ENCODE measurements at places on chromosomes 12 and 14.

GRCh38 chr14:105862581-105863239 lies 336.3 kb downstream of the TMEM121 start:
- DNase-seq, result no peak

DNA sequence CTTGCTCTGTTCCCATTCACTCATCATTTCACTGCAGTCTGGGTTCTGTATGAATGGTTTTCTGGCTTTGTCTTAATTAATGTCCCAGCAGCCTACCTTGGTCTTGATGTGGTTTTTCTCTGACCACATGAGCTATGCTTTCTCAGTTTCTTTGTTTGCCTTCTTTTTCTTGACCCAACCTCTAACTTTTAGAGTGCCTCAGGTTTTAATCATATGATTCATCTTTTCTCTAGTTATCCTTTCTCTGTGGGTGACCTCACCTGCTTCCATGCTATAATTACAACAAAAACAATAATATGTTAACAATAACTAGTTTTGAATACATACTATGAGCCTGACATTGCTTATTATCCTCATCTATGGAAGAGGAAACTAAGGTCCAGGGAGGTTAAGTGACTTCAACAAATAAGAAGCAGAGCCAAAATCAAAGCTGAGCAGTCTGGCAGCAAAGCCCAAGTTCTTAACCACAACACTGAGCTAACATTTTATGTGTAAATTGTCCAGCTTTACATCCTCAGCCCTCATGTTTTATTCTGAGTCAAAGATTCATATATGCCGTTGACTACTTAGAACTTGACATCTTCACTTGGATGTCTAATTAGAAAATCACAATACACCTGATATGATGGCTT lies 4.7 kb upstream of the EPYC start:
- DNase-seq, result no peak

DNA sequence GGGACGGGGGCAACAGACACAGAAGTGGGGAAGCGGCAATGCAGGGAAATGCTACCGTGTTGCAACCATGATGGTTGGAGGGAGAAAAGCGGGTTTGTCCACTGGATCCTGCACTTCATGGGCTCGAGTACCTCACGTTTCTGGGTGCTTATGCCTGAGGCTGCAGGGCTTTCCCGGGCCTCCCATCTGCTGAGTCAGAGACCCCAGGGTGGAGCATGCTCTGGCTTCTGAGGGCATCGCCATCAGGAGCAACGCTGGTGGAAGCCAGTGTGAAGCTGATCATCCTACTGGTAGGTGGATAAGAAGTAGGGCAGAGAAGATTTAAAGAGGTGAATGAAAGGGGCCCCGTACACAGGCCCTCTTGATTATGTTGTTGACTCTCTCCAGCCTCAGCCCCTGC lies 5.0 kb upstream of the ADGRD1 start:
- DNase-seq, result no peak

GRCh38 chr14:77067632-77068516 lies 30.2 kb upstream of the CIPC start:
- DNase-seq, result peak; percentile 68

GRCh38 chr14:24463017-24463883 lies 20.7 kb upstream of the SDR39U1 start:
- DNase-seq, result no peak

- no peak for DNase-seq
Measured at GRCh38 chr12:4284306-4284705, 10.7 kb downstream of the CCND2 start.

DNA sequence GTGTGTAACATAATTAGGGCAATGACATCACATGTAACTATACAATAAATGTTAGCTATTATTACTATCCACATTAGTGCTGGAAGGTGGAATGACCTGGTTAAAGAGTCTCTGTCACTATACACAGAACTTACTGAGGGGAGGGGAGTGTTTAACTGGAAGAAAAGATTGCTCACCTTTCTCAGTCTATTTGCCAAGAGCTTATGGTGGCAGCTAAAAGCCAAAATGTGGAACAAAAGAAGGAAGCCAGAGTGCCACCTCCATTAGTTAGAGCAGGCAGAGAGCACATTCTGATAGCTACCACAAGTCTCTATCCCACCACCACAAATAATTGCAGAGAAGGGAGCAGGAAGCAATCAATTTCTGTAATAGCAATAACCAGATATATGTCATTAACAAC lies 124.4 kb downstream of the MED13L start:
- DNase-seq, result no peak

DNA sequence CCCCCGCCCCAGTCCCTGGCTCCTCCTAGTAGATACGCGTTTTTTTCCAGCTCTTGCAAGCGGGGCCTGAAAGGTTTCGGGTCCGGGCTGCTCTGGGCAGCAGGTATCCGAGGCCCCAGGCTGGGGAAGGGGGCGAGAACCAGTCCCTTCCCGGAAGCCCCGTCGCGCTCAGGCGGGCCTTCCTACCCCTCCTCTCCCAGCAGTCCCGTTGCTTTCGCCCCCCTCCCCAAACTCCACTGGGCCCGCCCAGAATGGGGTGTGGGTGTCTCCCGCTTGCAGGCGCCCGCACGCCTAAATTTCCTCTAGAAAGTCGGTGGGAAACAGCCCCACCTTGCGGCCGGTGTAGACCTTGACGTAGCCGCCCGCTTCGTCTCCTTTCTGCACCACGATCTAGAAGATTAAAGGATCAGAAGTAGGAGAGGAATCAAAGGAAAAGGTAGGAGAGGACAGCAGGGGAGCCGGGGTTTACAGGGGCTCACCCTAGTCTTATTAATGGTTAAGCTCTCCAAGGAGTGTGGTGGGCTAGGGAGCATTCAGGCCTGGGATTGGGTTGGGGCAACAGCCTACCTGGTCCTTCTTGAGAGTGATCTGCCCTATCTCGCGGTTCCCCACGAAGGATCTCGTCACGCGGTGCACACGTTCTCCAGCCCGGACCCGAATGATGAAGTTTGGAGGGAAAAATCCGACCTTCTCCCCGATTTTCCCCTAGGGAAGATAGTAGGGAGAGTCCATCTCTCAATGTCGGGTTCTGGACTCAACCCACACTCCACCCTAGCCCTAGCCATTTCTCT lies 7.3 kb downstream of the STAC3 start:
- DNase-seq, result peak; percentile 92

DNA sequence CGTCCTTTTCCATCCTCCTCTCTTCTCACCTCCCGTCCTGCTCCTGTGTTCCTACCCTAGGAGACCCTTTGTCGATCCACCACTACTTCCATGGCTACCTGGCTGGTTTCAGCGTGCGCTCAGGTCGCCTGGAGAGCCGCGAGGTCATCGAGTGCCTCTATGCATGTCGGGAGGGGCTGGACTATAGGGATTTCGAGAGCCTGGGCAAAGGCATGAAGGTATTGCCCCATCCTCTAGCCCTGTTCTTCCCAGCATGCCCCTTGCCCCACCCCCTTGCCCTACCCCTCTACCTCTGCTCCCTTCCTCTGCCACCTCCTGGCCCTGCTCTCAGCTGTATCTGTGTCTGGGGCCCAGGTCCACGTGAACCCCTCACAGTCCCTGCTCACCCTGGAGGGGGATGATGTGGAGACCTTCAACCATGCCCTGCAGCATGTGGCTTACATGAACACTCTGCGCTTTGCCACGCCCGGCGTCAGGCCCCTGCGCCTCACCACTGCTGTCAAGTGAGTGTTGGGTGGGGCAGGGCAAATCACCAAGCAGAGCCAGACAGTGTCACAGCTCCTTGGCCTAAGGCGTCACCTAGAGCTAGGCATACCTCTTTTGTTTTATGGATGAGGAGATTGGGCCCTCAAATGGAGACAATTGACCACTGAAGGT lies 12.8 kb downstream of the CLSTN3 start:
- DNase-seq, result no peak

DNA sequence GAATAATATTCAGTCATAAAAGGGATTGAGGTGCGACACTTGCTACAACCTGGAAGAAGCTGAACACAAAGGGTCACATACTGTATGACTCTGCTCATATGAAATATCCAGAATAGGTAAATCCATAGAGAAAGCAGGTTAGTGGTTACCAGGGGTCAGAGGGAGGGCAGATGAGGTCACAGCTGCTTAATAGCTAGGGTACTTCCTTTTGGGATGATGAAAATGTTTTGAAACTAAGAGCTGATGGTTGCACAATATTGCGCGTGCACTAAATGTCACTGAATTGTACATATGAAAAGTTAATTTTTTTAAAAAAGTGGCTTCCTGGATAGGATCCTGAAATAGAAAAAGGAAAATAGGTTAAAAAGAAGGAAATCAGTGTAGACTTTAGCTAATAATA lies 23.8 kb downstream of the NEUROD4 start:
- DNase-seq, result peak; percentile 10

DNA sequence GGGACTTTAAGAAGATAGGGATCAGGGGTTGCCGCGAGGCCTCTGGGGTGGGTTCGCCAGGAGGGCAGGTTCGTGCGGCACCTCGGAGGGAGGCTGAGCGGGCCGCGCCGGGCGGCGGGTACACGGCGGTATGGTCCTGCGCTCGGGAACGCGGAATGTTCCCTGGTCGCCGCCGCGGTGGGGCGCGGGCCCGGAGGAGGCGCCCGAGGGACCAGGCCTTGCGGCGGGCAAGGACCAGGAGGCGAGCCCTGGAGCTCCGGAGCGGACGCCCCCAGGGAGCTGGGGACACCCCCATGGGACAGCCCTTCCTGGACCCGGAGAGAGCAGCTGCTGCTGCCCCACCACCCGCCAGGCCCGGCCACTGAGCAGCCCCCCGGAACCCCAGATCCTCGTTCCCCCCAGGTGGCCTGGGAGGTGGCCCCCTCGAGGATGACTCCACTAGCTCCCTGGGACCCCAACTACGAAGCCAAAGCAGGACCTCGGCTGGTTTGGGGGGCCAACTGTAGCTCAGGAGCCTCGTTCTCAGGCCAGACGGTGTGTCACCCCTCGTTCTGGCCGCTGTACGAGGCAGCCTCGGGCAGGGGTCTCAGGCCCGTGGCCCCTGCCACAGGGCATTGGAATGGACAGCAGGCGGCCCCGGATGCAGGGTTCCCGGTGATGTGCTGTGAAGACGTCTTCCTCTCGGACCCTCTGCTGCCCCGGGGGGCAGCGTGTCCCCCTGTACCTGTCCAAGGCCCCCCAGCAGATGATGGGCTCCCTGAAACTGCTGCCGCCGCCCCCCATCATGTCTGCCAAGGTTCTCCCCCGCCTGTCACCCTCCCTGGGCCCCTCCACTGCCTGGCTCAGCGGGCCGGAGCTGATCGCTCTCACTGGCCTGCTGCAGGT lies 45.6 kb upstream of the SLC8A3 start:
- no peak for DNase-seq

DNA sequence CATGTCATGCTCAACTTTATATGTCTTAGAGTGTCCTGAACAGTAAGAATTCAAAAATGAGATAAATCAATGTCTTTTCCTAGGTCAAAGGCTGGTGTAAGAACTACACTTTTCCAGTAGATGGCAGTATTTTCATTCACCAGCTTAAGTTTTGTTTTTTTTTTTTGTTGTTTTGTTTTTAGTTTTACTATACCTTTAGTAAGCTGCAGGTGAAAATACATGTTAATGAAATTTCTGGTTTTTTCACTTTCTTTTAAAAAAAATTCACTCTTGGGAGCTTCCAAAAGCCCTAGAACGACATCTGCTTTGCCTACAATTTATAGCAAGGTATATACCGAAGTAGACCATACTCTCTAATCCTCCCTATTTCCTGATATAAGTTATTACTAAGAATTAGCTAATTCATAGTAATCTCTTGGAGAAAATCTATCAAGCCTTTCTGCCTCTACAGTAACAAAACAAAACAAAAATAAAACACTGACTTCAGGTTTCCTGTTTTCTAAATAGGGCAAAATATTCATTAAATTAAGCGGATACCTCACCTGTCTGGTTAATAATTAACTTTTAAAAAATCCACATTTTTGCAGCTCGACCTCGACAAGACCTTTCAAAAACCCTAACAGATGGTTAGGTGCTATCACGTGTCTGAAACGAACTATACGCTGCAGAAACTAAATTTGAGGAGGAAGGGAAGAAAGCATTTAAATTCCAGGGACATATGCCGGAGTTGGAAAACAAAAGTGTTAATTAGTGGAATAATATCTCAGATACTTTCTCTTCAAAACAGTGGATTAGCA lies 2.7 kb upstream of the SAMD4A start:
- DNase-seq, result no peak

DNA sequence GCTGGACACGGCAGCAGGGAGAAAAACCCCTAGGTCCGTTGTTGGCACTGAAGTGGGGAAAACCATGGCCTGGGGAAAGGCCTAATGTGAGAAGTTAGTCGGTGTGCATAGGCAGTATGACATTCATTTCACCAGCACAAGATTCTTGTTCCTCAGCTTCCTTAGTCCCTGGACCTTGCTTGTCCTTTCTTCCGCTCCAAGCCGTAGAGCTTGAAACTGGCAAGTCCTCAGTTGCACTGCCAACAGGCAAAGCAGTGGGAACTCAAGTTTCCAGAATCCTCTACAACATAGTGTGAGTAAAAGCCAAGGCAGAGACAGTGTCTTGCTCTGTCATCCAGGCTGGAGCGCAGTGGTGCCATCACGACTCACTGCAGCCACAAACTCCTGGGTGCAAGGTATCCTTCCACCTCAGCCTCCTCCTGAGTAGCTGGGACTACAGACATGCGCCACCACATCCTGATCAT lies 138.5 kb upstream of the AMIGO2 start:
- DNase-seq, result peak; percentile 71

DNA sequence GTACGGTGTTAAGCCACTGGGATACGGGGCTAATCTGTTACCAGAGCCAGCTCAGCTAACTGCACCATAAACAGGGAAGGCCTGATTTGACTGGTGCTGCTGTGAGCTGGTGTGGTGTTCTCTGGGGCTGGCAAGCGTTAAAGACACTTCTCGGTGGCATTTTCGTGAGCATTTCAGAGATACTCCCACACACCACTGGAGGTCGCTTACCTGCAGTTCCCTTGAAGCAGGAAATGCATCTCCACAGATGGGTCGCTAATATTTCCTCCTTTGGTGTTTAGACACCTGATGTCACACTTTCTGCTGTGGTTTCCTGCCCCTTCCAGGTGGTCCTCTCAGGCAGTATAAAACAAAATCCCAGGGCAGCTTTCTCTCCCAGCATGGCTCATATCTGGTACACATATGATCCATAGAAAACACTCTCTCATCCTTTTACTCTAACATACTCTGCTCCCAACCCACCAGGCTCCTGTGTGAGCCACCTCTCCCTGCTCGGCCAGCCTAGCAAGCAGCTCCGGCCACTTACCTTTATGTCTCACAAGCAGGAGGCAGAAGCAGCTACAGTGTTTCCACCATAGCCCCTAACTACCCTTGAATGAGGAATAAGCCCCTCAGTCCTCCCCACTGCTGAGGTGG lies 129.9 kb upstream of the GRIN2B start:
- peak; percentile 8 for DNase-seq

DNA sequence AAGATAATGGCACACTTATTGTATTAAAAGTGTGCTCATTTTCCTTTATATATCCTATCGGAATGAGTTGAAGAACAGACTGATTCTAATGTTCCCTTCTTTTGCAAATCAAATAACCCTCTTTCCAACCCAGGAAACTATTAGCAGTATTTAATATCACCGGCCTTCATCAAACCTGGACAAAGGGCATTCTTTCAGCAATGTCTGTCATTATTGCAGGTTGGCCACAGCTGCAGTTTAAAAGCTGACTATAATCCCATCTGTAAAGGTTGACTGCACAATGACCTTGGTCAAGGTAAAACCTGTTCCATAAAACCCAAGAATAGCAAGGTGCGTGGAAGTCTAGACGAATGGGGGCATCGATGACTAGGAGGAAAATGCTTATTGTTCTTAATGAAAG lies 472.3 kb upstream of the SOX5 start:
- no peak for DNase-seq

Data from activated CD8-positive, alpha-beta T cell treated with anti-CD3 and anti-CD28 coated beads for 36 hours (primary cell).